B cell (primary cell): ENCODE measurements at places on chromosomes 7 and 10. TPM values are rescaled to one million over a fixed set of nuclear protein-coding genes. Genes with fewer than 3 reads are reported as not detected.

GRCh38 chr7:75732764-75733630, 5.7 kb downstream of the HIP1 start:
- no peak for DNase-seq

CLDN15 gene
- 27.2 and 31.1 TPM in 2 replicates for total RNA-seq

DNA sequence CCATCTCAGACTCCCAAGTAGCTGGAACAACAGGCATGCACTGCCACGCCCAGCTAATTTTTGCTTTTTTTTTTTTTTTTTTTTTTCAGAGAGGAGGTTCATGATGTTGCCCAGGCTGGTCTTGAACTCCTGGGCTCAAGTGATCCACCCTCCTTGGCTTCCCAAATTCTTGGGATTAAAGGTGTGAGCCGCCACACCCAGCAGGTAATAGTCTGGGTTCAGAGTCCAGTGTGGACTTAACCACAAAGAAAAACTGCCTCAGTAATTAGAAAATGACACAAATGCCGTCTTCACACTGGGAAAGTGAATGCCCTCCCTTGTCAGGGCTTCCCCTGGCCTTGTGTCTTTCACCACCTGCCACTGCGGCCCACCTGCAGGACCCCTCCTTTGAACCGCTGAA, 101.1 kb downstream of the RAB11FIP2 start:
- DNase-seq = no peak

DNAH11 gene
- total RNA-seq = 0.24 TPM in 1 of 2 replicates, not detected in the other

GPR26 gene
- total RNA-seq = not detected in 2 replicates

COBL gene
- not detected in 2 replicates for total RNA-seq
